ENCODE measurements at places on chromosomes 7 and 10.
A peak's percentile ranks its signal among the peaks of the same experiment; 100 is the strongest.

GRCh38 chr10:45456822-45457221, 82.8 kb downstream of the ALOX5 start:
- no peak for DNase-seq

GRCh38 chr10:62456611-62457101, 82.5 kb downstream of the ZNF365 start:
- no peak for DNase-seq

DNA sequence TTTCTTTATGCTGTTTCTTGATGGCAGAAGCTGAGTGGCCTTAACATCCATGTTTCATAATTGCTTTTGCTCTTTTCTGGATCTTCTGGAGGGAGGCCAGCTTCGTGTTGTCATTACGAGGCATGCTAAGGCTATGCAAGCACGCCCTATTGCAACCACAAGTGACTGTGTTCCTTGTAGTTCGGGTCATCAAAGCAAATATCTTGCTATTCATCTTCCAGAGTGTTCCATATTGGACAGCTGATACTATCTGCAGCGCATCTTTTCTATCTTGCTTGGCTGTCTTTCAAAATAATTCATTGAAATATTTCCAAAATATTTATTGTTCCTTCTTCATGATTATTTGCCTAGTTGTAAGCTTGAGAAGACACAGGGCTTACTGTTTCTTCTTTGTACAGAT, 5.0 kb downstream of the EPHB6 start:
- no peak for DNase-seq

- no peak for DNase-seq
These were observed 219.0 kb upstream of the ZMIZ1 start for GRCh38 chr10:78849731-78850130.

- DNase-seq, result no peak
These were observed 41.9 kb downstream of the ADAMTS14 start for GRCh38 chr10:70714245-70714644.

DNA sequence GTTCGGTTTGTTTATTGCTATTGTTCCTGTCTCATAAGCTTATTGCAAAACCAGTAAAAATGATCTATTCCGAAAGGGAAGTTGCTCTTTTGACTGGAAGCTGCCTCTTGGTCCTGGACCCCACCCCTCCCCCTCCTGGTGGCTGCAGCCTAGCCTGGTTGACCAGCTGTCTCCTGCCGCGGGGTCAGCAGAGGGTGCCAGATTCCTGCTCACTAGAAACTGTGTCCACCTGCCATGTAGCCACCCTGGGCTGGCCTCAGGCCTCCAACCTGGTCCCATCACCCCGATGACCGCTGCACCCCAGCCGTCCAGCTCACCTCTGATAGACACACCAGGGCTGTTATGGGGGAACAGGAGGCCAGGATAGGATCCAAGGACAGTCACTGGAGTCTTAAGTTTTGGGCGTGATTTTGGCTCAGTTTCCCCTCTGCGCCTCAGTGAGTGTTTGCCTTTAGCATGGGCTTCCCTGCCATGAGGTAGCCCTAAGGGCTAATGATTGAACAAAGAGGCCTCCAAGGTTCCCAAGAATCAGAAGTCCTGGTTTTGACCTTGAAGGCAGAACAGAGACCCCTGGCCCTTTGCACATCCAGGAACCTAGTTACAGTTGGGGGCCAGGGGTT, 32.9 kb upstream of the SLF2 start:
- no peak for DNase-seq

GRCh38 chr10:126736142-126736541, 65.6 kb upstream of the C10orf90 start:
- DNase-seq, result no peak

DNA sequence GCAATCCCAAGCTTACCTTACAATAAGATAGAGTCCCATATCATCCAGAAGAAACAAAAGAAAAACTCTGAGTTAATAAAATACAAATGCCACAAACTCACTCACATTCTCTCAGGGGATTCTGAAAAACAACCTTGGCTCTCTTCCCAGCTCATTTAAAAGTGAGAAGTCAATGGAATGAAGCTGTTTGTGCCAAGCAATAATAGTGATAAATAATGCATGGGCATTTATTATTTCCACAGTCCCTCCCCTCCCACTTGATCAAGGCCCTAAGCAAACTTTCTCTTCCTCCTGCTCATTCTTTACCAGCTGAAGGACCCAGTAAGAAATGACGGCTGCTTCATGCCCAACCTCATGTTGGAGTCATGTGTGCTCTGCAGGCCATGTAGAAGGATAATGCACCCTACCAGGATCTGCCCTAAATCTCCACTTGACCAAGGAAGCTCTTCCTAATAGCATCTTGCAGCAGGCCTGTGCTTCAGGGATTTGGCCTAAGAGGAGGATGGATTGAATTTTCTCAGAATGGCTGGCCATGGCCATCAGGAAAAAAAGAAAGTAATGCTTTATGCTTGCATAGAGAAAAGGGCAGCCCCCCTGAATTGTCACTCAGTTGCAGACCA, 451.3 kb downstream of the GPAM start:
- no peak for DNase-seq

DNA sequence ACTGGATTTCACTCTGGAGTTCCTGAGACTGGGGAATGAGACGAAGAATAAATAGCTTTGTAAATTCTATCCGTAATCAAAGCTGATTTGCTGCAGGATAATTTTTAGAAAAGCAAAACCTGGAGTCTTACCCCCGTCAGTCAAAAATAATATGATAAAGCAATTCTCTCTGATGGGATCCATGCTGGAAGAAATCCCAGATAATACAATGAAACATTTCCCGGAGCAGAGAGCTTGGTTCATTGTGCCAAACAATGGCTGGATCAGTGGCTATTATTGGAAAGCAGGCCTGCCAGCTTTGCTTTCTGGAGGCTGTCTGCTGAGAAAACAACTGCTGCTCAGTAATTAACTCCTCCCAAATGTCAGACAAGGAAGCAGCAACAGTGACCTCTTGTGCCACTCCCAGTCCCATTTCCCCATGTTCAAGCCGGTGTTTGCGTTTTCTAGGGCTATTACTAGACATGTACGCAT, 609.4 kb upstream of the PCDH15 start:
- DNase-seq, result no peak

DNA sequence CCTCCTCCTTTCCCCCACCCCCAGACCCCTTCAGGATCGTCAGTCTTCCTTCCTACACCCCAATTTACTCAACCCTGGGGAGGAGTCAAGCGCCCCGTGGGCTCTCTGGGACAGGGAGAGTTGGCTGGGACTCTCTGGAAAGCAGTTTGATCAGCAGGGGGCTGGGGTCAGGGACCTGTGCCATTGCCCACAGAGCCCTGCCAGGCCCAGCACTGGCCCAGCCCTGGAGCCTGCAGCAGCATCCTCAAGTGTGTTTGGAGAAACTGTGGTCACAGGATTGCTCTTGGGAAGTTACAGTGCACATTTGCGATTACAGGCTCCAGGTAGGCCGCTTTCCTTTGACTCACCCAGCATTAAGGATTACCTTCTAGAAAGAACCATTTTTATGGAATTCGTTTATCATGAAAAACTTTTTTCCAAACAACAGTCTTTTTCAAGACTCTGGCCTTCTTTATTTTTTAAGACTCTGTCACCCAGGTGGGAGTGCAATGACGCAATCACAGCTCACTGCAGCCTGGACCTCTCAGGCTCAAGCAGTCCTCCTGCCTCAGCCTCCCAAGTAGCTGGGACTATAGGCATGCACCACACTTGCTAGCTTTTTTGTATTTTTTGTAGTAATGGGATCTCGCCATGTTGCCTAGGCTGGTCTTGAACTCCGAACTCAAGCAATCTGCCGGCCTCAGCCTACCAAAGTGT, 50.7 kb downstream of the CHST3 start:
- no peak for DNase-seq

DNA sequence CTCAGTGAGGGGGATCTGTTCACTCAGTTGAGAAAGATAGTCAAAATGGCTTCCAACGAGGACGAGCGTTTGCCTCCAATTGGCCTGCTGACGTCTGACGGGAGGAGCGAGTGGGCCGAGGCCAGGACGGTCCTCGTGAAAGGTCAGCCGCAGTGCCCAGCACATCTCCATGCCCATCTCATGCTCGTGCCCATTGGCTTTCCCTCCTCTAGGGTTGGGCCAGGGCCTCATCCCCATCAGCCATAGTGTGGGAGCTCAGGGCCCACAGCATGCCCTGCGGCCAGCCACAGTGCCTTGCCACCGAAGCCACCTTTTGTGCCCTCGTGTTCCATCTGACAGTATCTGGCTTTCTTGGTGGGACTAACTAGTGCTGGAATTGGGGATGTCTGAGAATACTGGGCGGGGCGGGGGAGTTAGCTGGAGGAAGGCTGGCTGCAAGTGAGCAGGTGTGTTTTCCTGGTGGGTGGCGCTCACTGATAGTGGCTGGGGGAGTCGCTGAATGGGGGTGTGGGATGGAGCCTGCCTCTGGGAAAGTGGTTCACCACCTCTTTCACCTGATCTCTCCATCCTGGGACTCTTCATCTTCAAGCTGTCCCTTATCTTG, 13.9 kb downstream of the CHAT start:
- DNase-seq, result no peak

DNA sequence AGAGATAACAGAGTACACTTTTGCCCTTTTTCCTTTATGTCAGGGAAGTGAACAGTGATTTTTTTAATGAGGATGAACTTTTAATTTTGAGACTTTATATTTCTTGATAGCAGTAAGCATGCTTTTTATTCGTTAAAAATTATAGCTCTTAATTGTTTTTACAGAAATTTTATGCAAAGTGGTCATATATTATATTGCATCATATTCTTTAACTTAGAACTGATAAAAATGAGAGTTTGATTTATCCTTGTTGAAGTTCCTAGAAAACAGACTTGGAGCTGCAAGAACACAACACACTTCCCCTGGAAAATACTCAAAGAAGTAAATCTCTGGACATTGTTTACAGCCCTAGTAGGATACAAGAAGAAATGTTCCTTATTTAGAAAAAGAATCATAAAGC, 21.2 kb upstream of the MINDY3 start:
- no peak for DNase-seq

DNA sequence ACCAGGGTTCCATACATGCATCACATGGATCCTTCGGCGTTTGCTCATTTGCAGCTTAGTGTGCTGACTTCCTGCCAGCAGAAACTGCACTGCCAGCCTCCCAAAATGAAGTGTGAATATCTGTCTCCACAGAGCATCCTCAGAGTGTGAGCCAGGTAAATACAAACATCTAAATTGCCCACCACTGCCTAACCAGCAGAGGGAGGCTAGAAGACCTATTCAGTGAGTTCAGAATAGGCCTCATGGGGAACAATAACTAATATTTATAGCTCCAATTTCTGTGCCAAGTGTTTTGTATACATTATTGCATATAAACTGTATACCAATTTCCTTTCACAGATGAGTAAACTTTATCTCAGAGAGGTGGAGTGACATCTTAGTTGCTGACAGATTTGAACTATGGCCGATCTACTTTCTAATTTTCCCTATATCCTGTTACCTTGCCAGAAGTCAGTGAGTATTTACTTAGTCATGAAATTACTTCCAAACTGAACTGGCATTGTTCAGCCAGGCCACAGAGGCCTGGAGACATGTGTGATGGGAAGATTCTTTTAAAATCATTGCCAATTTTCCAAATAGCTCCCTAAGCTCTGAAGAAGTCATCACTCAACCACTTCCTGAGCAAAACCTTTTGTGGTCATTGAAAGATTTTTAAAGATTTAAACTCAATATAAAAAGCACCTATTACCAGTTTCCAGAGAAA, 926.5 kb upstream of the GHITM start:
- no peak for DNase-seq

- no peak for DNase-seq
These were observed 1035.1 kb downstream of the CNTNAP2 start for GRCh38 chr7:147151661-147152060.

GRCh38 chr7:6442114-6442513, 5.6 kb downstream of the DAGLB start:
- DNase-seq, result no peak

- peak; percentile 62 for DNase-seq
These were observed 569 bp downstream of the CAV1 start for GRCh38 chr7:116525298-116525912.

- no peak for DNase-seq
These were observed 308.4 kb upstream of the KLF6 start for GRCh38 chr10:4093438-4093837.

DNA sequence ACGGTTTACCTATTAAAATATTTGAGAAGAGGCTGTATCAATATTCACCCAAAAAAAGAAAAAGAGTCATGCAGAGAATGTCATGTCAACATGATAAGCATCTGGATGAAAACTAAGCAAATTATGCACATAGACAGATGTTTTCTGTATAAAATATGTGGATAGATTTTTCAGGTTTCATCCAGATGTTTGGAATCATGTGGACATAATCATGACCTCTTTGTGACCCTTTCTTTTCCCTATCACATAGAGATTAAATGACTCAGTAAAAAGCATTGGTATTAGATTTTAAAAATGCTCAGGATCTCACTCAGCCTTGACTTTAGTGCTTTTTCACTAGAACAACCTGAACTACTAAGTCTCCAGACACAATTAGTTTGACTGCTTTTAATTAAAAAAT, 90.0 kb downstream of the FOXP2 start:
- no peak for DNase-seq

GRCh38 chr7:134731616-134732015, 47.8 kb upstream of the CALD1 start:
- no peak for DNase-seq

DNA sequence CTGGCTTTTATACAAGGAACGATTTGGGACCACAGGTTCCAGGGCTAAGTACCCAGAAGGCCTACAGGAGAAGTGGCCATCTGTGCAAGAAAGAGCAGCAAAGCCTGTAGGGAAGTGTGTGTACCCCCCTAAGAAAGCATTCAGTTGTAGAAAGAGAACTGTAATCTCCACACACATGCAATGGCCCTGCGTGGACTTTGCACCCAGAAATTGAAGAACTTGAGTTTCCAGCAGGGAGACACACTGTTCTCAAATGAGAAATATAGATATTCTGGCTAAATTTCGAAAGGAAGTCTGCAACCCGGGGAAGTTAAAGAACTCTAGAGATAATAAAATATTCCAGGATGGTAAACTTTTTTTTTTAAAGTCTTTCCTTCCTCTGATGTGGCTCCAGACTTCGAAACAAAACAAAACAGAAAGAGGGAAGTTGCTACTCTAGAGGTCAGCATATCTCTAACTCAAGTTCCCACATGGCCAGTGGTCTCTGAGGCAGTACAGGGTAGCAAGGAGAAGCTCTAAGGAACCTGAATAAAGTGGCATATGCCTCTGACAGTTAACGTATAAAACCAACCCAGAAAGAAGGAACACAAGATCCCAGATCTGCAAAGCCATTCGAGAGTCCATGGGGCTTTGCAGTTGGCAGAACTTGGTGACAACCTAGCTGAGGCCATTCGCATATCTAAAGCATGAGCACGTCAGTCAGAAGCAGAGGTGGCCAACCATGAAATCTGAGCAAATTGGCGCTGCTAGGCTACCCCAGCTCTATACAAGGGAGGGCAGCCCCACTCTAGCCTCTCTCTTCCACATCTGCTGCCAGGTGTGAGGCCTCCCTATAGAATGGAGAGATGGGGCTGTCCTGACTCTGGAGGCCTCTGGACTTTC, 56.6 kb downstream of the ELMO1 start:
- DNase-seq, result no peak

DNA sequence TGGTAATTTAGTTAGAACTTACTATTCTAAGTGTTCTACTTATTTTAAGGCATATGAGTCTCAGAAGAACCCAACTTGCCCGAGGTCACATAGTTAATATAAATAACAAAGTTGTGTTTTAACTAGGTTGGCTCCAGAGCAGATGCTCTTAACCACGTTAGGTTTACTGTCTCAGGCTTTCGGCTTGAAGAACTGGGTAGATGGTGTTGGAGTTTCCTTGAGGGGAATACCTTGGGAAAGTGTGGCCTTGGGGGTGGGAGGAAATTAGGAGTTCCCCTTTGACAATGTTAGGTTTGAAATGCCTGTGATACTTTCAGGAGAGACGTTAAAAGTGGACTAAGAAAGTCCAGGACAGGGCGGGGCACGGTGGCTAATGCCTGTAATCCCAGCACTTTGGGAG, 9.6 kb downstream of the ZNF398 start:
- DNase-seq, result no peak

- DNase-seq, result no peak
These were observed 30.3 kb downstream of the PTN start for GRCh38 chr7:137313201-137313600.

All from stimulated activated naive CD8-positive, alpha-beta T cell treated with anti-CD3 and anti-CD28 coated beads, Interleukin-15, Interleukin-2, amounts not matched to agents 100 U/mL and 50 U/mL, for 24 hours (primary cell).